ENCODE measurements at places on chromosomes 5 and 9.

- DNase-seq, result peak; percentile 42
These were observed 40.9 kb upstream of the SLC25A51 start for GRCh38 chr9:37944671-37945481.

GRCh38 chr9:87590996-87591395 is 93.3 kb downstream of the DAPK1 start:
- no peak for DNase-seq

GRCh38 chr5:96374653-96375052 is 58.4 kb downstream of the PCSK1 start:
- no peak for DNase-seq

GRCh38 chr5:150209099-150209635 is 19.3 kb downstream of the SLC6A7 start:
- peak; percentile 19 for DNase-seq

- DNase-seq, result no peak
These were observed 349.9 kb downstream of the PIK3R1 start for GRCh38 chr5:68565427-68565826.

DNA sequence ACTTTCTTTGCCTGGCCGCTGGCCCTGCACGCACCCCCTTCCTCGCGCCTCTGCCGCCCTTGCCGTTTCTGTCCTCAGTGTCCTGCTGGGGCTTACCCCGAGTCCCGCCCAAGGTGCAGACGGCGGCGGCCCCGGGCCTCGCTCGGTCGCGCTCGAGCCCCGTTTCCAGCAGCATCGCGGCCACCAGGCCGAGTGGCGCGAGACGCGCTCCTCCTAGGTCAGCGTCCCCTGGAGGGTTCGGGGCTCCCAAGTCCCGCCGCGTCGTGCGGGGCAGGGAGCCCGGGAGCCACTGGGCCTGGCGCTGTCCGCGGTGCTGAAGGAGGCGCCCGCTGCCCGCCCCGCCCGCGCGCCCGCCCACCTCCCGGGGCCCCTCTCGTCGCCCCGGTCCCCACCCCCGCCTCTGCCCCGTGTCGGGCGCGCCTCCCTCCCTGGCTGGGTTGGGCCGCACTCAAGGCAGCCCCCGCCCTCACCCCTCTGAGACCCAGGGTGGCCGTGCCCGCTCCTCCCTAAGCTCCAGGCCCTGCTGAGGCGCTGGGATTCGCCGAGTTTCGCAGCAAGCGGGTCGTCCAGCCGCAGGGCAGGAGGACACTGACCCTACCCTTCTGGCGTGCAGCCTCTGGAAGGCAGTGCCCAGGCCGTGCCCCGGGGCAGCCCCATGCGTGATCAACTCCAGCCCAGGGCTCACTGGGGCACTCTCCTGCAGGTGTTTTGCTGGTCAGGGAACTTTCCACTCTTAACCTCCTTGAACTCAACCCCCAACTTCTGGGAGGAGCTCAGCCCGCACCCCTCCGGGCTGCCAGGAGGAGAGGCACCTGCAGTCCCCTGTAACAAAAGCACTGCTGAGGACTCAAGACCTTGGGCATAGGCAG is at the start of gene LHX3:
Gene LHX3 (minus strand): TSS at position 291 of the 869 bp plus-strand sequence. CDS start 116 bp downstream, at position 175.
- DNase-seq, result no peak

GRCh38 chr9:22056402-22056801 is 47.3 kb upstream of the CDKN2B start:
- DNase-seq, result no peak

DNA sequence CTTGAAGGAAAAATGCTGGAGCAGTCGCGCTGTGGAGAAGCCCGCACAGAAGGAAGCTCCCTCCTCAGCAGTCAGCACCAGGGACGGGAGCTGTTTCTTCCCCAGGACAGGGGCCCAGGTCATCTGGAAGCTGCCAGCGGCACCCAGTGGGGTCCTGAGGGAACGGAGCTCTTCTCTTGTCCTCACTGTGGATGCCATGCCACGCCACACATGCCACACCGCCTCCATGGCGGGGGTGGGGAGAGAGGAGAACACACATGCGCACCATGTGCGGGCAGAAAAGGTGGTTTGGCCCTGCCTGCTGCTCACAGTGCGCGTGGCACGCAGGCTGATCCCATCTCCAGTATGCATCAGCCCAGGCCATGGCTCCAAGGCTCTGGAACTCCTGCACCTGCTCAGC is 41.7 kb upstream of the ZNF354B start:
- DNase-seq, result peak; percentile 39

DNA sequence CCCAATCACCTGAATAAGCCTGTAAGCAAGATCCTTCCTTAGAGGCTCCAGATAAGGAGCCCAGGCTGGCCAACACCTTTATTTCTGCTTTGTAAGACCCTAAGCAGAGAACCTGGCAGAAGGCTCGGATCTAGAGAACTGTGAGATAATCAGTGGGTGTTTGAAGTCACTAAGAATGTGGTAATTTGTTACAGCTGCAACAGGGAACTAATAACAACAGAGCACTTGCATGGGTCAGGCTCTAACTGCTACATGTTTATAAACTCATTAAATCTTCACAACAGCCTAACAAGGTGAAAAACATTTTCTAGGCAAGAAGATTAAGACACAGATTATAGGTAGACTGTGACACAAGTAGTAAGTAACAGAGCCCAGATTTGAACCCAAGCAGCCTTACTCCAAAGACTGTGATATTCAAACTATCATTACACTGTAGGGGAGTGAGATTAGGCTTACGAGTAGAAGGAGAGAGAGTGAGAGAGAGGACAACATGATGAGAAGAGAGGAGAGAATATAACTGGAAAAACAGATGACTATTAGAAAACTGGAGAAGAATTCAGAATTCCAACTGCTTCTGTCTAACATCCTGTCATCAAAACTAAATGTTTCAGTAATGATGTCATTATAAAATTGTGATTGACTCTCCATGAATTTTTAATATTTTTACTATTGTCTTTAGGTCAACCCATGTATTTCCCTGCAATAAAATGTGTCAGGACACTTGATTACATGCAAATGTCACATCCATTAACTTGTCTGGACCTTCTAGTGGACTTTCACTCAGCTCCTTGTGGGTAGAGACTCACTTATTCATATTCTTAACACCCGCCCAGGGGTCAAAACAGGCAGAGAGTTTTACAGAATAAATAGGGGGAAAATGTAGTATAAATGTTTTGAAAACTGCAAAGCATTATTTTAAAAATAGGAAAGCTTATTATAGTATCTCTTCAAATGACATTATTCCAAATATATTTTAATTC is 290.9 kb upstream of the RGMB start:
- no peak for DNase-seq

DNA sequence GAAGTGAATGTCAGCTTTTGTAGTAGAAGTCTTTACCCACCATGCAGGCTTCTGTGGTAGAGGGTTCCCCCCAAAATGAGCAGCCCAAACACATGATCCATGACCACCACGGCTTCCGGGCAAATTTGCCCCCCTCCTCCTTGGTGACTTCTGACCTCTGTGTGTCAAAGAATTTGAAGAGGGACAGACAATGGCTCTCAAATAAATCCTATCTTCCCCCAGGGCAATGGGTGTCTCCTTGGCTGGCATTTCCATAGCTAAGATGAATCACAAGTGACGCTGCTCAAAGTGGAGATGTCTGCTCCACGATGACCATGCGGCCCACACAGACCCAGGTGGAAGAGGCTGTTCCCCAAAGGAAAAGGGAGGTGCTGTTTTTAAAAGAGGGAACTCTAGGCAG is 30.2 kb upstream of the BOD1 start:
- DNase-seq, result no peak

- DNase-seq, result peak; percentile 93
These were observed 25.4 kb downstream of the ADAMTS16 start for GRCh38 chr5:5165541-5166002.

DNA sequence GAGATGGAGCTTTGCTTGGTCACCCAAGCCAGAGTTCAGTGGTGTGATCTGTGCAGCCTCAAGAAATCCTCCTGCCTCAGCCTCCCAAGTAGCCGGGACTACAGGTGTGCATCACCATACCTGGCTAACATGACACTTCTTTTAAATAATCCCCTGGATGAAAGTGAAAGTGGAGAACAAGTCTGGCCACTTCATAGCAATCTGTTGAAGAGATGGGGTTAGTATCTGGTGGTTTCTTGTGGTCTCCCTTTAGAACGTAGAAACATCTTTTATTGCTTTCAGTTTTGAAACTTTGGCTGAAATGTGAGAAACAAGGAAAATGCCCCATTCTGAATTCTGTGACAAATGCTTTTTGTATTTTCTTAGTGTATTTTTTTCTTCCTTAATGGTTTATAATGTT is 452.5 kb upstream of the RIOK2 start:
- DNase-seq, result no peak

DNA sequence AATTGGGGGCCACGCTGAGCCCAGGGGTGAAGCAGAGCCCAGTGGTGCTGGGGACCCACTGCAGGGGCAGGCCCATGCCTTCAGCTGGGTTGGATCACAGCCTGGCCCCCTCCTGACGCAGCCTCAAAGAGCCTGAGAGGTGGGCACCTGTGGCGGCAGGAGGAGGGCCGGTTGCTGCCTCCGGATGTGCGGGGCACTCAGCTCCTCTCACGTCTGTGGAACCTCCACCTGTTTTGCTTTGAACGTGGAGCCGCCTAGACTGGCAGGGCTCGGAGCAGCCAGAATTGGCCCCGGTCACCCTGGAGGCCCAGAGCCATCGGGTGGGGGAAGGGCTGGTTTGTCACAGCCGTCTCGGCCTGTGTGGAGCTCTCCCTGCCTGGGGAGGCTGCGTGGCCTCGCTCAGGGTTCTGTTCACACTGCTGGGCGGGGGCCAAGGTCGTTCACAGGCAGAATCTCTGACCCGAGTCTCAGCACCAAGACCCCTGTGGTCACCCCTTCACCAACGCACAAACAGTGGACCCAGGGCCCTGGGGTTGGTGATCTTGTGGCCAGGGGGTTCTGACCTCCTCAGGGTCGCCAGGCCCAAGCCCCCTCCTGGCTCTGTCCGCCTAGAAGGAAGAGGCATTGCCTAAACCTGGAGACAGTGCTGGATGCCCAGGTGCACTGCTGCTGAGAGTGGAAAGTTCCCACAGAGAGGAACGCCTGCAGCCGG is 9.2 kb upstream of the SLC9A3 start:
- no peak for DNase-seq

GRCh38 chr5:135154197-135154596 is 120.2 kb upstream of the PITX1 start:
- no peak for DNase-seq

GRCh38 chr5:147234825-147235635 is at the start of gene STK32A:
Gene STK32A, plus strand, starts transcription at chr5:147235026. Its CDS starts 4,609 bp downstream, at chr5:147239635.
- no peak for DNase-seq

DNA sequence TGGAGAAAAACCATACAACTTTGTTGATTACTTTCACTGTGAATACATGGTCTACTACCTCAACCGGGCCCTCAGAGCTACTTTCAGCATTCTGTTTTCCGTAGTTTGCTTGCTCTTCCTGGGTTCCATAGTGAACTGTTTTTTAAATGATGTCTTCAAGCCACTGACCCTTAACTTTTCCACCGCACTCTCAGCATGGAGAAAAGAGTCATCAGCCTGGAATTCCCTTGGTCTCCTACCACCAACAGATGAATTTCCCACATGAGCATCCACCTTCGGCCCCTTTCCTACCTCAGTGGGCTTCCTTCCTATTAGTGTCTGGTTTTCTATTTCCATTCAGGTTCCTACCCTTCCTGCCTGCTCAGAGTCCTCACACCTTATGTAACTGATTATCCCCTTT is 135.9 kb upstream of the ADAMTSL1 start:
- peak; percentile 79 for DNase-seq

DNA sequence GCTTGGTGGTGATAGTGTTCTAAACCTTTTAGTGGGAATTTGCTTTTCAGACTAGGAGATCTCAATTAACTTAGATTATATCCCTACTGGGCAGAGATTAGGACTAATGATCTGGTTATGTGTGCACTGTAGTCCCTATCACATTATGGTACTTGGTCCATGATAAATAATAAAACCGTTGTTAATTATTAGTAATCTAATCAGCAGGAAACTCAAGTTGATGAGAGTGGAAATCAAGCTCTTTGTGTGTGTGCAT is 262.3 kb downstream of the ARHGAP26 start:
- DNase-seq, result no peak

GRCh38 chr5:168992687-168993086 is 308.3 kb downstream of the SLIT3 start:
- DNase-seq, result no peak

DNA sequence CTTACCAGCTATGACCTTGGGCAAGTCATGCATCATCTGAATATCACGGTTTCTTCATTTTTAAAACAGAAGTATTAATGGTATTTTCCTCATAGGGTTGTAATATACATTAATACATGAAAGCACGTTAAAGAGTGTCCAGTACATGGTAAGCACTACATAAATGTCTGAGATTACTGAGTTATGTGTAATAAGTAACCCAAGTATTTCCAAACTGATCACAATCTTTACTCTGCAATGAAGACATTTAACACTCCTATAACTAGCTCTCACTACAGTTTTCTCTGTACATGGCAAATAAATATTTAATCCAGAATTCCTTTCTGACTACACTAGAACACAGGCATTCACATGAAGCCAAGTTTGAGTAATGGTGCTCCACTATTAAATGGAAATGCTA is 4.0 kb downstream of the GLDC start:
- DNase-seq, result no peak

- DNase-seq, result no peak
These were observed 242.1 kb upstream of the DAPK1 start for GRCh38 chr9:87255431-87256155.

GRCh38 chr9:95126739-95127138 is 190.8 kb downstream of the FANCC start:
- DNase-seq, result no peak

DNA sequence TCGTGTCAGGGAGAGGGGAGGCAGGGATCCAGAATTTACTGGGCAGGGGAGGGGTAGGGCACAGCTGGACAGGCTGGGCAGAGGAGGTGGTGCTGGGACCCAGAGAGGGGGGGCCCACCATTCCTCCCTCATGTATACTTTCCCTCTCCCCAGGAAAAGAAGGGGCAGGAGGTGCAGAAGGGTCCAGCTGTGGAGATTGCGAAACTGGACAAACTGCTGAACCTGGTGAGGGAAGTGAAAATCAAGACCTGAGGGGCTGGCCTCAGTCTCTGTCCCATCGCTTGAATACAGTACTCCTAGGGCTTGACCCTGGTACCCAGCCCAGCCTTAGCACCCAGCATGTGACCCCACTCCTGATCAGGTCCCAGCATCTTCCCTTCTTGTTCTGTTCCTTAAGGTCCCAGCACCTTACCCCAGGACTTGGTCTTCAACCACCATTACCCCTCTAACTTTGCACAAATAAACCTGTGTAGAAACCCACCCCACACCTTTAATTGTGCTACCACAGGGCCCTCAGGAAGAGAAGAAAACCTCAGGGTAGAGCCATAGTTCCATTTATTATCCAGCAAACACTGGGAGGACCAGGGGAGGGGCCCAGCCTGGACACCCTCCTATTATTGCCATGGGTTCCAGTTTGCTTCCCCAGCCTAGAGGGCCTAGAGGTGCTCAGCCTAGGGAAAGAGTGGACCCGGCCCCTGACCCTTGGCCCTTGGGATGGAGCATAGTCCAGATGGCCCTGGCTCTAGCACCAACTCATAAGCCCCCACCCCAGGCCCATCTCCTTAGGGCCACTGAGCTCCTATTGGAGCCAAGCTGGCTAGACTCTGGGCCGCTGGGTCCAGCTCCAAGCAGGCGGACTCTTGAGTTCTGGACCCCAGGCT is 2.0 kb downstream of the ENHO start:
- no peak for DNase-seq

DNA sequence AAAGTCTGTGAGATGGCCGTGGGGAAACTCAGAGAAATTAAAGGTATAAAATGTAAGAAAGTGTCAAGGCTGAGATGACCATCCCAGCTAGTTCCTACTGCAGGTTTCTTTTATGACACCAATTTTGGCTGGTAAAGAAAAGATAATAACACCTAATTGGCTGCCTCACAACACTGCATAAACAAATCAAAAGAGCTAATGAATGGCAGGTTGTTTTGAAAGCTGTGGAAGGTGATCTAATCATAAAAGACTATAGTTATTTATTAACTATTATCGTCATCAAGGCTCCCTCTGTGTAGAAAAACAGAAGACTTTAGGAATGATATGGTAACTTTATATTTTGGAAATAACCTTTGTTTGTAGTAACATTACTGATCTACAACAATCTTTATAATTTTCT is 3.5 kb upstream of the SPINK5 start:
- no peak for DNase-seq

Measured in RCC 7860 (cell line).